ENCODE measurements at places on chromosomes 16 and 17.

DNA sequence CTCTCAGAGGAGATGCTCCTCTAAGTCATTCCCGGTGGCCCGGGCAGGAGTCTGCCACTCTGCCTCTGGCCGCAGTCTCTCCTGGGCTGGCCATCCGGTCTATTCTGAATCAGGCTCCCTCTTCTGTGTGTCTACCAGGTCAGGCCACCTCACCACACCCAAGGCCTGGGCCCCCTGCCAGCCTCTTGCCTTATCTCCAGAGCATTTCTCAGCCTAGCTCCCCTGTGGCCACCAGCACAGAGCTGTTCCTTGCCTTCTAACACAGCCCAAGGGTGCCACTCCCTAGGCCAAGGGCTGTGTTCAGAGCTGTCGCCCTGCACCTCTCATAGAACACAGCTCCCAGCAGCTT is 55.3 kb downstream of the MYO18A start:
- DNase-seq: no peak

DNA sequence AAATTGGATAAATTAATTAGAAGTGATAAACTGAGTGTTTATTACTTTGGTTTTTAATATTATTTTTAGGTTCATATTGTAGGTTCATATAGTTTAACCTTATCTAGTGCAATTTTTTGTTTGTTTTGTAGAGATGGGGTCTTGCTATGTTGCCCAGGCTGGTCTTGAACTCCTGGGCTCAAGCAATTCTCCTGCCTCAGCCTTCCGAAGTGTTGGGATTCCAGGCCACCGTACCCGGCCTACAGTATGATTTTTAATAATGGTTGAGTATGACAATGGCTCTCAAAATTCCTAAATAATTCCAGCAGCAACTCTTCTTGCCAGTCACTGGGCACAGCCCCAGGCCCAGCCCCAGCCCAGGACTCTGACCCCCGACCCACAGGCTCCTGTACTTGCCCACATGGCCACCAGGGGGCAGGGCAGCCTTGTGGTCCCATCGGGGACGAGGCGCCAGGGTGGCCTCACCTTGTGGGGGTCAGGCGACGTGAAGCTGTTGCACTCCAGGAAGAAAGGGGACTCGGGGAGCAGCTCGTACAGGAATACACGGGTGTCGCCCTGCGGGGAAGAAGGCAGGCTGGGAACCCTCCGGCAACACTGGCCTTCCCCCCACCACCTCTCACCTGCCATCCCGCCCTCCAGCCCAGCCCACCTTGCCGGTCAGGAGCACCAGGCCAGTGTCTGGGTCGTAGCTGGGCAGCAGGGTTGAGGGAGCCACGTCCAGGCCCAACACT is 7.9 kb upstream of the PAM16 start:
- peak; percentile 64 for DNase-seq

- DNase-seq: no peak
These were observed 50.3 kb upstream of the B4GALNT2 start for GRCh38 chr17:49082231-49082630.

GRCh38 chr16:57266531-57267260 is 17.8 kb downstream of the PLLP start:
- DNase-seq: no peak

DNA sequence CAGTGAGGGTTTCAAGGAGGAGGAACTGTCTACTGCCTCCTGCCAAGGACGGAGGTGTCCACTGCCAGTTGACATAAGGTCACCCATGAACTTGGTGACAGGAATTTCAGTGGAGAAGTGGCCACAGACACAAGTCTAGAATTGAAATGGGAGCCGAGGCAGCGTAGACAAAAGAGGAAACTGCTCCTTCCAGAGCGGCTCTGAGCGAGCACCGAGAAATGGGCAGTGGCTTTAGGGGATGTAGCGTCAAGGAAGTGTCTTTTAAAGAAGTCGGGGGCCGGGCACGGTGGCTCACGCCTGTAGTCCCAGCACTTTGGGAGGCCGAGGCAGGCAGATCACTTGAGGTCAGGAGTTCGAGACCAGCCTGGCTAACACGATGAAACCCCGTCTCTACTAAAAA is 3.1 kb upstream of the SERPINF1 start:
- no peak for DNase-seq

GRCh38 chr16:71218306-71218963 is 12.1 kb downstream of the HYDIN start:
- DNase-seq: no peak

DNA sequence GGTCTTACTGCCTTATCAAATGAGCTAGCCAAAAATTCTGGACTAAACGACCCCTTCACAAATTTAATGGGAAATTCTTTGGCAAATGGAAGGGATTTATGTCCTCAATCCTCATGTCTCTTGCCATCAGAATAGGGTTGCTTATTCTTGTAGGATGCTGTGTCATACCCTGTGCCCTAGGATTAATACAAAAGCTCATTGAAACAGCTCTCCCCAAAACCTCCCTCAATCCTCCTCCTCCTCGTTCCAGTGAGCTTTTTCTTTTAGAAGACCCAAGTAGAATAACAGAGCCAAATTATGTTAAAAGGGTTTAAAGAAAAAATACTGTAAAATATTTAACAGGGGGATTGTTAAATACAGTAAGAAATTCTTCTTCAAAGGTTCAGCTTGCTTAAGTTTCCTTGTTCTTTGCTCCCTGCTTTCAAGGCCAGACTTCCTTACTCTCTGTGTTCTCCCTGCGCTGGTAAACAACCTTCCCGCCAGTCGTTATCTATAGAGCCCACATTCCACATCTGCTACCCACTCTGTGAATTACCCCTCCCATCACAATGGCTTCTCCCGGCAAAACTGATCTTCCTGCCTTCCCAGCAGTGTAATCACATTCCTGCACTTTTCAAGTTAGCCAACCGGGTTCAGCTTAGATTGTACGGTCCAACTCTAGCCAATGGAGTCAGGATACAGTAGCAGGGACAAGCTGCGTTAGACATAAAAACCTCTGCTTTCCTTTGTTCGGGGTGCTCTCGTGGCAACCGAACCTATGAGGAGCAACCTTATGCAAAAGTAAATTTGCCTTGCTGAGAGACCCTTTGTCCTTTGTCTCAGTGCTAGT is 9.7 kb downstream of the HPR start:
- no peak for DNase-seq

- DNase-seq: no peak
These were observed 78.3 kb downstream of the DNAH17 start for GRCh38 chr17:78498848-78499247.

GRCh38 chr16:68538880-68539701 is at the start of gene ZFP90:
Gene ZFP90, plus strand, starts transcription at chr16:68539291. Its CDS starts 502 bp downstream, at chr16:68539793.
- peak; percentile 89 for DNase-seq

GRCh38 chr17:66221755-66222530 is 7.3 kb downstream of the APOH start:
- DNase-seq: no peak

DNA sequence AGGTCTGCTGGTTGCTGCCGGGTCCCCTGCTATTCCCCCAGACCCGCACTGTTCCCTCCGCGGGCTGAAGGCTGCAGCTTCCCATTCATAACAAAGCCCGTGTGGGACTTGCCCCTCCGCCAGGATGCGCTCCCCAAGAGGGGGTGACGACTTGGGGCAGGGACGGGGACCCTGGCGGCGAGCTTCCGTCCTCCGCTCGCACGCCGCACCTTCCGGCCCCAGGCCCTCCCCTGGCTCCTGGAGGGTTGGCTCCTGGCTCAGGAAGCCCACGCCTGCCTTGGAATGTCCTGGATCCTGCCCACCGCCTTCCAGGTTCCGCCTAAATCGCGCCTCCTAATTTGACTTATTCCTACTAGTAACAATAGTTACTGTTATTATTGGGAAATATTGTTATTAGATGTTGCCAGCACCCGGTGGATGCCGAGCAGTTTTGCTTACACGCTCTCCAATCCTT is 1.1 kb upstream of the TFAP4 start:
- DNase-seq: peak; percentile 80

DNA sequence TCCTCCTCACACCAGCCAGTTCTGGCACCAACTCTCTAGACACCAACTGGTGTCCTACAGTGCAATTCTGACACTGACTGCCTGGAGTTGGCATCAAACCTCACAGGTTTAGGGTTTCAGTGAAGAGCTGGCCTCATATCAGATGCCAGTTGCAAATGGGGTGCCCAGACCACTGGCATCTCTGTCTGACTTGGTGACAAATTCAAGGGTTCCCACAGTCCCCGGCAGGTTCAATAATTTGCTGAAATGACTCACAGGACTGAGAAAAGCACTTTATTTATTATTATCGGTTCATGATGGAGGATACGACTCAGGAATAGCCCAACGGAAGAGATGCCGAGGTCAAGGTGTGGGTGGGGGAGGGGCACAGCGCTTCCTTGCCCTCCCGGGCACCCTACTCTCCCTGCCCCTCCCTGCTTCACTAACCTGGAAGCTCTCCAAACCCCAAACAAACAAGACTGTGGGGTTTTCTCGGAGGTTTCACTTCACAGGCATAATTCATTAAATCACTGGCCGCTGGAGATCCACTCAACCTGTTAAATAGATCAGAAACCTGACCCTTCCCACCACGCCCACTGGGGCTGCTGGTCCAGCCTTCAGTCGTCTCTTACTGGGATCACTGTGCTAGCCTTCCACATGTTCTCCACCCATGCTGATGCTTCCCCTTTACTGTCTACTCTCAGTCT is 1.7 kb upstream of the NLRP1 start:
- no peak for DNase-seq

DNA sequence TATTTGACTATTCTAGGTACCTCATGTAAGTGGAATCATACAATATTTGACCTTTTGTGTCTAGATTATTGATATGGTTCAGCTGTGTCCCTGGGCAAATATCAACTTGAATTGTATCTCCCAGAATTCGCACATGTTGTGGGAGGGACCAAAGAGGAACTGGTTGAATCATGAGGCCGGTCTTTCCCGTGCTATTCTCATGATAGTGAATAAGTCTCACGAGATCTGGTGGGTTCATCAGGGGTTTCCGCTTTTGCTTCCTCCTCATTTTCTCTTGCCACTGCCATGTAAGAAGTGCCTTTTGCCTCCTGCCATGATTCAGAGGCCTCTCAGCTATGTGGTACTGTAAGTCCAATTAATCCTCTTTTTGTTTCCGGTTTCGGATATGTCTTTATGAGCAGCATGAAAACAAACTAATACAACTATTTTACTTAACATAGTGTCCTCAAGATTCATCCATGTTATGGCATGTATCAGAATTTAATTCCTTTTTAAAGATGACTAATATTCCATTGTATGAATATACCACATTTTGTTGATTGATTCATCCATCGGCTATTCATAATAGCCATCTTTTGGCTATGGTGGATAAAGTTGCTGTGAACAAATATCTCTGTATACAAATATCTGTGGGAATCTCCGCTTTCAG is 129.1 kb downstream of the FTO start:
- DNase-seq: no peak

GRCh38 chr16:69017036-69017783 is 88.2 kb upstream of the HAS3 start:
- no peak for DNase-seq
